ENCODE measurements at places on chromosomes 2 and 18.

DNA sequence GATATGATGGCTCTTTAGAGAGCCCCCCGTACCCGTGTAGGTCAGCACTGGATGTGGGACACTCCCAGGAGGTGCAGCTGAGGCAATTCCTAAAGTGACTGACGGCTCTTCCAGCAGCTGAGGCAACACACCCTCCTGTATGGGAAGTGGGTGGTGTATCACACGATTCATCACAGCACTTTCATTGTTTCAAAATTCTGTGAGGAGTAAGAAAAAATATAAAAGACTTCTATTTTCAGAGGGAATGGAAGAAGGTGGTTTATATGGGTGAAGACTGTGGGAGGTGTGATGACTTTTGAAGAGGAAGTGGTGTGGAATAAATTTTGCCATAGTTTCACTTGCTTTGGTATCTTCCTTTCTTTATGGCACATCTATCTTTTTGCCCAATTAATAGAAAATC, 22.3 kb downstream of the QPCT start:
- DNase-seq, result no peak

DNA sequence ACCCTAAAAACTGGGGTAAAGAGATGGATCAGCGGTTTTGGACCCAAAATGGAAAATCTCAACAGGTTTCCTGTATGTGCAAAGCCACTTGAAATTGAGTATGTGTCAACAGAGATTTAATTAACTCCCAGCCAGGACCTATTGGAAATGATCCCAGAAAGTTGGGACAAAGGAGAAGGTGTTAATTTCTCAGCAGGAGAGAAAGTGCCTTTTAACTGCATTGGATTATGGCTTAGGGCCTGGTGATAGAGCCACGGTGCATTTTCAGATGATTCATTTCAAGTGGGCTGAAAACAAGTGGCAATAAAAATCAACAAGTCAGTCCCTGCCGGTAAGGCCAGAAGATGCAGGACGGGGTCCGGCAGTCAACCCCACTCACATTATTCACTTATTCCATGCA, 80.2 kb upstream of the BCL11A start:
- no peak for DNase-seq

GRCh38 chr2:230781130-230781797, 68.6 kb downstream of the CAB39 start:
- DNase-seq, result peak; percentile 40

GRCh38 chr2:43370146-43370545, 143.7 kb upstream of the ZFP36L2 start:
- DNase-seq, result no peak

GRCh38 chr2:219510512-219511135, 3.7 kb upstream of the ASIC4 start:
- no peak for DNase-seq

DNA sequence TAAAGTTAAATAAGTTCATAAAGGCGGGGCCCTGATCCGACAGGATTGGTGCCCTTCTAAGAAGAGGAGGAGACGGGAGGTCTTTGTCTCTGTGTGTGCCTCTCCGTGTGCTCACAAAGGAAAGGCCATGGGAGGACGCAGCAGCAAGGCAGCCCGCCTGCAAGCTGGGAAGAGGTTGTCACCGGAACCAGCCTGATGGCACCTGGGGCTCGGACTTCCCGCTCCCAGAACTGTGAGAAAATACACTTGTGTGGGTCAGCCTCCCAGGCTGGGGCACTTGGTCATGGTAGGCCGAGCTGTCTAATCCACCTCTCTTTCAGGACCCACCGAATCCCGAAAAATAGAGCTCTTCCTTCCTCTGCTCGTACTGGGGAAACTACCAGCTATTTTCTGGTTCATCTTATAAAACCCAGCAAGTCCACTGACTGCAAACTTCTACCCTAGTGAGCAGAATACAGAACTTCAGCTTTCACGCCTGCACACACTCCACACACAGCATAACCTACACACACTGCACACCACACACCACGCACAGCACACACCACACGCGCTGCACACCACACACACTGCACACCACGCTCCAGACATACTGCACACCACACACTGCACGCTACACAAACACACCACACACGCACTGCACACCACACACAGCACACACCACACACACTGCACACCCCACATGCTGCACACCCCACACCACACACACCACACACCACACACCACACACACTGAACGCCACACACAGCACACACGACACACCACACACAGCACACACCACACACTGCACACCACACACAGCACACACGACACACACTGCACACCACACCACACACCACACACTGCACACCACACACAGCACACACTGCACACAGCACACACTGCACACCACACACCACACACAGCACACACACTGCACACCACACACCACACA, 58.1 kb downstream of the ASB1 start:
- DNase-seq, result no peak

DNA sequence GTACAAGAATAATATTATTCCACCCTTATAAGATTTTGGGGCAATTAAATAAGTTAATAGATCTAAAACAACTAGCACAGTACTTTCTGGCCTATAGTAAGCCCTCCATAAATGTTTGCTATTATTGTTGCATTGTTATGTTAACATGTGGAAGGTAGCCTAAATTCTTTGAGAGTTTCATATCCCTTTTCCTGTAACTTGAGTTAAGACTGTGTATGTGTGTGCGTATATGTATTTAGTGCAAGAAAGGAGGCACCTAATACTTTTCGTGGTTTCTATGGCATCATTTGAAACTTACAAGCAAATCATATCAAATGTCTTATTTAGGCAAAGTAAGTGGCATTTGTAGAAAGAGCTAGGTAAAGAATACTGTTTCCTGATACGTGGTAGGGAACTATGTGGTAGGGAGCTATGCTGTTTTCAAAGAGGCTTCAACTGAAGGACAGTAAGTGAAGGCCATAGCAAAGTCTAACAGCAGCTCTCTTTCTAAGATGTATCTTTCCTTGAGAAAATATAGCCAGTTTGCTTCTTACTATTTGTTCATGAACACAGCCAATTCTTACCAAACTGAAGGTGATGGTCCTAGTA, 36.8 kb upstream of the C2orf74 start:
- no peak for DNase-seq

DNA sequence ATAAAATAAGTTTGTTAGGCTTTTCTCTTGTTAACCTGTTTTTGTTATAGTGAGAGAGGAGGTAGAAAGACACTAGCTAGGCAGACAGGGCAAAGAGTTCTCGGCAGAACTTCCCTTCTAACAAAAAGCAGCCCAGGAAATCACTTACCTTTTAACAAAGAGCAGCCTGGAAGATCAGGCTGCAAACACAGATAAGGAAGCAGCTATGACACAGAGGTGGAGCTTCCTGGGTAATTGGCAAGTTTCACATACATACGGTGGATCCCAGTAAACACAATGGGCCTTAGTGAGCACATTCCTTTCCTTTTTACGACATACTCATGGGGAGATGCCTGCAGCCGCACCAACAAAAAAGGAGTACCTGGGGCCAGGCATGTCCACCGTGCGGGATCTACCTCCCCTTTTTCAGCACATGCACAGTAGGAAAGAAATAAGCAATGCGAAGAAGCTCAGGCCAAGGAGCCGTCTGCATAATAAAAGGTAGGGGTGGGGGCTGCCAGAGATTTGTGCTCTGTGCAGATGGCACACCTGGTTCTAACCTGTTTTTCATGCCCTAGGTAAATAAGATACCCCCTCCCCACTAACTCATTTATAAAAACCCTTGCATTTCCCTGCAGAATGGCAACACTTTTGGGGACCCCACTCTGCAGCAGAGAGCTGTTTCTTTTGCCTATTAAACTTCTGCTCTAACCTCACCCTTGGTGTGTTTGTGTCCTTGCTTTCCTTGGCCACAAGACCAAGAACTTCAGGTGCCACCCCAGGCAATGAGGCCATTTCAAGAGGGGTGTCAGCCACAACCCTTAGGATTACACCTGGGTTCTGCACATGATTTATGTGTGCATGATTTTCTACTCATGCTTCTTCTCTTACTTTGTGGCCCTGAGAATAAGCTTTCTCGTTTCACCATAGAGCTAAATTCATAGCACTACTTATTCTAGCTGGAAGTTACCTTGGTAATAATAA, 26.5 kb downstream of the MDH1 start:
- no peak for DNase-seq

GRCh38 chr2:145484448-145485097, 964.7 kb upstream of the ZEB2 start:
- DNase-seq, result no peak

DNA sequence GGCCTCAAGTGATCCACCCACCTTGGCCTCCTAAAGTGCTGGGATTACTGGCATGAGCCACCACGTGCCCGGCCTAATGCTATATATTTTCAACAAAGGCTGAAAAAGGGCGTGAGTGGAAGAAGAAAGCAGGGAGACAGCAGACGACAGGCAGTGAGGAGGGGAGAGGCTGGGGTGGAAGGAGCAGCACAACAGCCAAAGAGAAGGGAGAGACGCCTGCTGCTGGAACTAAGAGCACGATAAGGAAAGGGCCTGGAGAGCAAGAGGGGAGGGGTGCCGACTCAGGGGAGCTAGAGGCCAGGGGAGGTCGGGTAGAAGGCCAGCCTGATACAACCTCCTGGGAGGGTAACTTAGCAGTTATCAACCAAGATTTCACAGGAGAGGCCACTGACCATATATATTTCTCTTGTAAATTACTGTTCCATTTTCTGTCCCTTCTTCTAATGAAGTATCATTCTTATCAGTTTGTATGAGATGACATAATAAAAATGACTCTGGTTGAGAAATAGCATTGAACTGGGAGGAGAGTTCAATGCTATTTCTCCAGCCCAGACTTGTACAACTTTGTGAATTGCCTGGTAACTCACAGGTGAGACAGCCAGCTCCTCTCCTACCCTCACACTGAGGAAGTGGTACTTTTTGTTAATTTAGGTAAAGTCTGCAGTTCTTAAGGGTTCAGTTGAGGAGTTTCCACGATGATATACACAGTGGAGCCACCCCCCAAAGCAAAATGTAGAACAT, 5.8 kb upstream of the RNU4ATAC start:
- DNase-seq, result no peak

- DNase-seq, result no peak
These were observed 92.3 kb upstream of the THUMPD2 start for GRCh38 chr2:39871291-39871761.

- no peak for DNase-seq
These were observed 172.2 kb upstream of the HAAO start for GRCh38 chr2:42964439-42965083.

Measured in renal cortex interstitium (tissue), 15 donors.